ENCODE measurements at places on chromosomes 1 and 21.

- no peak for DNase-seq
These were observed 10.0 kb upstream of the SH2D2A start for GRCh38 chr1:156826630-156827029.

DNA sequence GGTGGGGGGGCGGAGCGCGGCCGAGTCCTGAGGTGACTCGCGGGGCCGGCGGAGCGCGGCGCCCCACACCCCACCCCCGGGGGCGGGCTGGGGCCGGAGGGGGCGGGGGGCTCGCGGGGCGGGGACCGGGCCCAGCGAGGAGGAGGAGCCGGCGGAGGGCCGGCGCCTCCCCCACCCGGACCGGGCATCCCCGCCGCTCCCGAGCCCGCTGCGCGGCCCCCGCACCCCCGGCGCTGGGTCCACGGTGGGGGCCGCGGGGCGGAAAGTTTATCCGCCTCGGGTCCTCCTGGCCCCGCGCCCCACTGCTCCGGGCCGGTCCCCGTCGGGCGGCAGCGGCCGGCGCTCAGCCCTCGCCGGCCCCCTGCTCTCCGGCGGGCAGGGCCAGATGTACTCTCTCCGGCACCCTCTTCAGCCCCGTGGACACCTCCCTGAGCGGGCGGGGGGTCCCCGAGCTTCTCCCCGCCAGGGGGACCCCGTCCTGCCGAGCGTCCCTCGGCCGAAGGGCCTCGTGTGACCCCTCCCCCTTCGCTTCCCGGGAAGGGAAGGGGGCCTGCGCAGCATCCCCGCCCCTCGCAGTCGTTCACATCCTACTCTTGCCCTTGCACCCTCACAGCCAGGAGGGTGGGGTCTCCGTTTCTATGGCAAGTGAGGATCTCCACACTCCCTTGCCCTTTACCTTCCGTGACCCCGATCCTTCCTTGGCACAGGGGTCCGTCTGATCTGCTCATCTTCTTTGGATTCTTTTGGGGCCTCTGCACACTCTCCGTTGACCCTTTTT lies 663 bp downstream of the CAMTA1 start:
- DNase-seq, result peak; percentile 14

GRCh38 chr1:61220536-61220935 lies 138.2 kb downstream of the NFIA start:
- no peak for DNase-seq

GRCh38 chr21:36145259-36145658 lies 10.4 kb downstream of the CBR3 start:
- no peak for DNase-seq

DNA sequence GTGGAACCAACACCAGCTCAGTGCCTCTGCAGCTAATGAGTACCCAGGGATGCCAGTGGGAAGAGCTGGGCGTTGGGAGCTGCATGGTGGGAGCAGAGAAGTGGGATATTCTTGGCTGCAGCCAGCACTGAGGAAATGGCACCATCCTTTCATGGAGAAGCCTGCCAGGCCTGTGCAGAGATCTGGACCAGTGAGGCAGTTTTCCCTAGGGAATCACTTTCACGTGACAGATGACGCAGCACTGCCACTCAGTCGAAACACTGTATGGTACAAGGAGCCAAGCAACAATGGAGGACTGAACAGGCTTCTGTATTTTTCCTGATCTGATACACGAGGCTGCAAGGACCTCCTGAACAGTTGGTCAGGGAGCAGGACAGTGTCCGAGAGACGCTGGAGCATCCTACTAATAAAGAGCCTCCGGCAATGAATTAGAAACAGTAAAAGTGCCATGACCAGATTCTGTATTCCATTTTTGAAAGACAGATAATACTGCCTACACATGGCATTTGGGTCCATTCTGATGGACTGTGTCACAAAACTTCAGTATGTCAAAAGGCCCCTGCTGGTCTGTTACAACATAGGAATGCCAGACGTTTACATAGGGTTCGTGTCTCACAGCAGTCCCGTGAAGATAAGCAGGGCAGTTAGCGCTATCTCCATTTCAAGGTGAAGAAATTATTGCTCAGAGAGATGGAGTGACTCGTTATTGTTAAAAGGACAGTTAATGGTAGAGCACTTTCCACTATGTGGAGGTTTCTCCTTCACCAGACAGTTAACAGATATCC lies 44.0 kb upstream of the LMO4 start:
- no peak for DNase-seq

GRCh38 chr21:38661197-38661871 lies 144.4 kb upstream of the ETS2 start:
- no peak for DNase-seq

- no peak for DNase-seq
These were observed 51.8 kb upstream of the INSL5 start for GRCh38 chr1:66852870-66853269.

DNA sequence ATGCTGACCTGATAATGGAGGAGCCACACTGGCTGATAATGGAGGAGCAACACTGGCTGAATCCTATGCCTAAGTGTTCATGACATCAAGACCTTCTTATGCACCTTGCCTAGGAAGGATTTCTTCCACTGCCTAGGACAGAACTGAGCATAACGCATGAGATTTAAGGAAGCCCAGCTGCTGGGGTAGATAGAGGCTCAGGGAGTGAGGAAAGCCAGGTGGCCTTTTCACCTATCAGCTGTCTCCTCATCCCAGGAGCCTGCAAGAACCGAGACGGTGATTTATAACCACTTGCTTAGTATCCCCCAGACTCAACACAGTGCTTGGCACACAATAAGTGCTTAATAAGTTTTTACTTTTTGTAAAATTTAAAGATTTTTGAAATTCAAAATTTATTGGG lies 7.4 kb upstream of the CTBS start:
- DNase-seq, result no peak

DNA sequence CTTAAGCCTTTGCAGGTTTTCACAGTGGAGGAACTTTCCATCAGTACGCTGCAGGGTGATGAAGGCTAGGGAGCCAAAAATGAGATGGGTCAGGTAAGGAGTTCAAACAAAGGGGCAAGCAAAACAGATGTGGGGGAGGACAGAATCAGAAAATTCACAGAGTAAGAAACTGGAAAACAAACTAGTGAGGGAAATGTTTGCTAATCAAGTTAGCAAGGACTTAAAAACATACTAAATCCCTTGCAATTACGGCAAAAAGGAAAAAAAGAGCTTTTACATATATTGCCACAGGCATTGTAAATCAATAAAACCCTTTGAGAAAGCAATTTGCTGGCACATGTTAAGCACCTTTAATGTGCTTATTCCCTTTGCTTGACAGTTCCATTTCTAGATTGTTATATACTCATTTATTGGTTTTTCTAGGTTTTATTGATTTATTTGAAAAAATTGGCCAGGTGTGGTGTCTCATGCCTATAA lies 45.8 kb upstream of the SERBP1 start:
- DNase-seq, result no peak

DNA sequence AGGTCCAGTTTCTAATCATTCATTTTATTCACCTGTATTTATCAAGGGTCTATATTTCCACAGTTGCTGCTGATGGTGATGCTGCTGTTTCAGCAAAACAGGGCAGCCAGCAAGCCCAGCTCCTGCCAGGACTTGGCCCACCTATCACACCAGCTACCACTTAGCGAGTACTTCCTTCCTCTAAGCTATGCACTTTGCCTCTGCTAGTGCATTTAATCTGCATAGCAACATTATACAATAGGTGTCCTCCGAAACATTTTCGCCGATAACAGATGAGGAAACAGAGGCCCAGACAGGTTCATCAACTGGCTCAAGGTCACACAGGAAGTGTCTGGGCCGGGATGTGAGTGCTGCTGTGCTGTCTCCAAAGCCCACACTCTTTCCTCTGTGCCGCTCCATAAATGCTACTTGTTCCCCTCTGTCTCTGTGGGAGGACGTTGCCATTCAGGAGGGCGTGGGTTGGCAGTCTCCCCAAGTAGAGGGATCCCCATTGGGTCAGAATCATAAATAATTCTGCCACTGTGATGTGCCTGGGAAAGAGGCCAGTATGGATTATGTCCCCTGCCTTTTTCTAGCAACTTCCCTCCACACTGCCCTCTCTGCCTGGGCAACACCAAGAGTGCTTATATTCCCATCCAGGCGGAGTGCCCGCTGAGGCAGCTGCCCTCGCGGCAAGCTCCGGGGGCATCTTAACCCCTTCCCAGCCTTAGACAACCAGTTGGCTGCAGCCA lies 9.4 kb upstream of the PLEKHA6 start:
- DNase-seq, result no peak

DNA sequence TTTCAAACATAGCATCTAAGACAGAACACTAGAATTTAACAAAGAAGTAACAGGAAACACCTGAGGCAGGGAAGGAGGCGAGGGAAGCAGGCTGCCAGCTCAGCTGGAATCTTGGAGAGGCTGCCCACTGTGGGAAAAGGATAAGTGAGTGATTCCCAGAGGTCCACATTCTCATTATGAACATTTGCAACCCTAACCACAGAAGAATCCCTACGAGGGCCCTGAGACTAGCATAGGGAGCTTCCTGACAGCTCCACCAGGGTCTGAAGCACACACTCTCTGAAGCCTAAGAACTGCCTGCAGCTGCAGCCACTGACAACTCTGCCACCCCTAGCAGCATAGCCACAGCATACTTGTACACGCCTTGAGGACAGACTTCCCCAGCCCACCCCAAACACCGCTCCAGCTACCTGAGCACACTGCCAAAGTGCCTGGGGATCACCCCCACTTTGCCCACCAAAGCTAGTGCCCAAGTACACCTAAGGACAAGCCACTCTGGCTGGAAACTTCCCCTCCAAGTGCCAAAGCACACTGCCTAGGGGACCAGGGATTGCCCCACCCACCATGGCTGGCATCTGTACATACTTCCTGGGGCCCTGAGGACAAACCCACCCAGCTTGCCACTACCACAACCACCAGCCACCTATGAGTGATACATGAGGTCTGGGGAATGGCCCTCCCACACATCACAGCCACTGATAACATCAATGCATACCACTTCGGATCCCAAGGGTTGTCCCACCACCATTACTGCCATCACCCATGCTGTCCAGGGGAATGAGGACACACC lies 76.6 kb upstream of the GUCA2A start:
- no peak for DNase-seq

- no peak for DNase-seq
These were observed 151.4 kb upstream of the ETV3 start for GRCh38 chr1:157289424-157290105.

DNA sequence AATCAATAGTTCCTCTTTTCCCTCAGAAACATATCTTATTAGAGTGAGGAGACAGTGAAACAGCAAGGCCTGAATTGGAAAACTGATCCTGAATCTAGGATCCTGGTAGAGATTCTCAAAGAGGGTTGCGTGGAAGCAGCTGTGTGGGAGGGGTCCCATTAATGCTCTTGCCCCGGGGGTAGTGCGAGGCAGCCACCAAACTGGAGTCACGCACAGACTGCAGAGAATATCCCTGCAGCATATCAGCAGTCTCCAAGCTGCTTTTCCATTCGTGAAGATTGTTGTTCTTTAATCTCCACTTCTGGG lies 150.1 kb downstream of the DISC1 start:
- DNase-seq, result no peak

- no peak for DNase-seq
These were observed 80.7 kb downstream of the KAZN start for GRCh38 chr1:14679027-14679688.

- DNase-seq, result no peak
These were observed 3.9 kb upstream of the PITHD1 start for GRCh38 chr1:23774174-23774880.

GRCh38 chr1:66788231-66788939 lies 12.7 kb downstream of the INSL5 start:
- peak; percentile 46 for DNase-seq

DNA sequence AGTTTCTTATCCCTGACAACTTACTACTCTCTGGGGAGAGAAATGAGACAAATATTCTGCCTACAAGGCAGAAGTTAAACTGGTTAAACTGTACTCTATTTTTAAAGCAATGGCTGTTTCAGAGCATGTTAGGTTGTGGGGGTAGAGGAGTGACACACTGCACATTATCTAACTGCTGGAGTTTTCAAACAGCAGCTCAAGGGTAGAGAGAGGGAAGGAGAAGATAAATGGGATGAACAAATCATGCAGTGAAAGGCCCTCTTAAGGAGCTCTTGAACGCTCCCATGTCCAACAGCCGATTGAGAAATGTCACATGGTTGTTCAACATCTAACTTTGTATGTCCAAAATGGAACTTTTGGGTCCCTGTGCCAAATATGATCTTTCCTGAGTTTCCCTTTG lies 14.0 kb upstream of the IFI44L start:
- DNase-seq, result no peak

DNA sequence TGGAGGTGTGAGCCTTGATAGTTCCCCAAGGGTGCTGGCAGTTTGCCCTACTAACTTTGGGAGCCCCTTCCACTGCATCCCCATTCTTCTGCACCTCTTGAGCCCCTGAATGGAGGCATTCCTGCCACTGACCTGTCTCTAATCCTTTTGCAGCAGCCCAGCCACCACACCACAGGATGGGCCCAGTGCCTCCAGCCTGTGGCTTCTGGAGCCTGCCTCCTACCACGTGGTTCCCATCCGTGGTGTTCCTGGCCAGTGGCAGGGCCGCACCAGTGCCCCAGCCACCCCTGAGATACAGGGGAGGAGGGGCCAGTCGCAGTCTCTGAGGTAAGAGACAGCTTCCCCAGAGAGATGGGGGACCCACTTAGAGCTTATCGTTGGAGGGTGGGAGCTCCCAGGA lies 14.4 kb downstream of the INAVA start:
- no peak for DNase-seq

- DNase-seq, result no peak
These were observed 18.6 kb downstream of the A3GALT2 start for GRCh38 chr1:33302325-33302724.

DNA sequence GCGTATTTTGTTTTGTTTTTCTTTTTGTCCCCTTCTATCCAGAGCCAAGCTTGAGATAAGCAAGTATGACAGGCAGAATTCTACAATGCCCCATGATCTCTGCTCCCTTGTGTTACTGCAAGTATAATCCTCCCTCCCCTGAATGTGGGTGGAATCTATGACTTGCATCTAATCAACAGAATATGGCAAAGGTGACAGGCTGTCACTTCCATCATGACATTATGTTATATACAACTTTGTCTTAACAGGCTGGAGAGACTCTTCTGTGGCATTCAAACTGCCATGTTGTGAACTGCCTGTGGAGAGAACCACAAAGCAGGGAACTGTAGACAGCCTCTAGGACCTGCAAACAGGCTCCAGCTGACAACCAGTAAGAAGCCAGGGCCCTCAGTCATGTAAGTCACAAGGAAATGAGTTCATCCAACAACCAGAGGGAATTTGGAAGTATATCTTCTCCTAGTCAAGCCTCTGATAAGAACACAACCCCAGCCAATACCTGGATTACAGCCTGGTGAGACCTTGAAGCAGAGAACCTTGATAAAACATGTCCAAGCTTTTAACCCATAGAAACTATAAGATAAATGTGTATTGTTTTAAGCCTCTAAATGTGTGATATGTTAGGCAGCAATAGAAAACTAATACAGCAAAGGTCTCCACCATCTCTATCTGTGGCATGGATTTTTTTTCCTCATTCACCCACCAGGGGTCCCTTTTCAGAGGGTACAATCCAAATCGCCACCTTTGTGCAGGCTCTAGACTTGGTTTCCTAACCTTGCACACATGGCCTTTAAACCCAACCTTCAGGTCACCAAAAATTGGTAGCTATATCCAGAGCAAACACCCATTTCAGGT lies 5.7 kb upstream of the C1orf162 start:
- DNase-seq, result no peak

GRCh38 chr1:39129514-39129913 lies 75.0 kb upstream of the MACF1 start:
- no peak for DNase-seq

GRCh38 chr1:99788896-99789295 lies 22.5 kb upstream of the FRRS1 start:
- no peak for DNase-seq

GRCh38 chr1:117527566-117528102 lies 78.2 kb upstream of the TENT5C start:
- DNase-seq, result no peak
